ENCODE measurements at places on chromosomes 16 and 17. TPM values are rescaled to one million over a fixed set of nuclear protein-coding genes. Genes with fewer than 3 reads are reported as not detected.

C16orf95 gene
- 1.0 TPM for polyA plus RNA-seq

KRT16 gene
- not detected for polyA plus RNA-seq

NECAB2 gene
- not detected for polyA plus RNA-seq

ALDOA gene
- 884 TPM for polyA plus RNA-seq

ZSCAN10 gene
- polyA plus RNA-seq = not detected

ITGAD gene
- not detected for polyA plus RNA-seq

KRT27 gene
- not detected for polyA plus RNA-seq

TMEM238L gene
- polyA plus RNA-seq = not detected

HOXB5 gene
- polyA plus RNA-seq = not detected

HSPB9 gene
- 0.15 TPM for polyA plus RNA-seq

CHAD gene
- 41.9 TPM for polyA plus RNA-seq

KRT36 gene
- polyA plus RNA-seq = not detected

NPW gene
- polyA plus RNA-seq = not detected

TP53TG3B gene
- not detected for polyA plus RNA-seq

ENPP7 gene
- polyA plus RNA-seq = 0.89 TPM

RBBP6 gene
- polyA plus RNA-seq = 31.5 TPM

LHX1 gene
- polyA plus RNA-seq = not detected

TAT gene
- polyA plus RNA-seq = not detected

GRAP gene
- 123 TPM for polyA plus RNA-seq

LGALS9B gene
- not detected for polyA plus RNA-seq

ODAD4 gene
- polyA plus RNA-seq = 0.10 TPM

UTS2R gene
- polyA plus RNA-seq = not detected

FBXO39 gene
- polyA plus RNA-seq = not detected

RAI1 gene
- 3.0 TPM for polyA plus RNA-seq

TOX3 gene
- polyA plus RNA-seq = not detected

OTOA gene
- not detected for polyA plus RNA-seq

ABCA6 gene
- polyA plus RNA-seq = 0.80 TPM

PTX4 gene
- not detected for polyA plus RNA-seq

FUS gene
- polyA plus RNA-seq = 167 TPM

MYL11 gene
- 1.7 TPM for polyA plus RNA-seq

DPEP2 gene
- 45.3 TPM for polyA plus RNA-seq

Data from IgD-negative memory B cell (primary cell).